ENCODE measurements at places on chromosomes 2 and 18. TPM values are rescaled to one million over a fixed set of nuclear protein-coding genes. Genes with fewer than 3 reads are reported as not detected.

DNA sequence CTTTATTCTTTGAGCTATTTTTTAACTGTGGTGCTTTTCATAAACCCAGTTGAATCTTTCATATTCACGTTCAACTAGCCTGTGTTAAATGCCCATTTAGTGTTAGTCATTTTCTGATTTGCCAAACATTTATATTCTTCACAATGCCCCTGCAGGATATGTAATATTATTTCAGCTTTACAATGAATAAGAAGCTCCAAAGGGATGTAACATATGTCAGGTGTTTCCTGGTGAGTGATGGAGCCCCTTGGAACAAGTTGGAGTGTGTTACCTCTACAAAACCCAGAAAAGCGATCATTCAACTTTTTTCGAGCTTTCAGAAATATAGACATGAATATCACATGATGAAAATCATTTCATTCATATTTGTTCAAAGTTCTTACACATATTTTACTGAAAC, 471.0 kb upstream of the CDH2 start:
- DNase-seq: no peak

The PARD6G gene
- 0.10 TPM for total RNA-seq

DNA sequence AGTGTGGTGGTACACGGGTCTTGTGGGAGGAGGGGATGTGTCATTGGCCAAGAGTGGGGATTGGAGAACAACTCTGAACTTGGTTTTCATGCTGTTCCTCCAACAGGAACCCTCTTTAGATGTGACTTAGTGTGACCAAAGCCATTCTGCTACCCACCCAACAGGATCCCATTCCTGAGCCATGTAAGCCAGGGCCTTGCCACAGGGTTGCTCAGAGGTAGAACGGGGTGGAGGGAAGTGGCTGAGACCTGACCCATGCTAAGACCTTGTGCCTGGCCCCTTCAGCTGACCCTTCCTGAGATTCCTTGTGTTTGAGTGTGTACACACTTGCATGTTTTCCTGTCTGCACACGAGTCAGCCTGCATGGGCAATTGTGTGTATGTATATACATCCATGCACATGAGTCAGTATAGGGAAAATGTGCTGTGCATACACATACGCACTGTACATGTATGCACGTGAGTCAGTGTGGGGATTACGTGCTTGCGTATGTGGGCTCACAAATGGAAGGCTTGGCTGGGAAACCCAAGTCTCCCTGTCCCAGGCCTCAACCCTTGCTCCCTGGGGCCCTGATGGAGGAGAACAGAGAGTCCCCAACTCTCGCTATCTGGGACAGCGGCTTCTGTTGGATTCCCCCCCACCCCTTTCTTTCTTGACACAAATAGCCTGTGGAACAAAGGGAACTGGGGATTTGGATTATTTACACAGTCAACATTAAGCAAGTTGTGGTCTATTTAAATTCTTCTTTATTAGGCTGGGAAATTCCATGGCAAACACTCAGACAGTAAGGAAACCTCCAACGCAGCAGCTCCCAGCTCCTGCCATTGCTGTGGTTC, 339.8 kb downstream of the DYSF start:
- no peak for DNase-seq

The CD28 gene
- 133 TPM for total RNA-seq

GRCh38 chr2:170380267-170380666, 202.3 kb downstream of the MYO3B start:
- no peak for DNase-seq
